ENCODE measurements at places on chromosomes 4 and X. TPM values are rescaled to one million over a fixed set of nuclear protein-coding genes. Genes with fewer than 3 reads are reported as not detected.

The CDKL2 gene
- total RNA-seq = 0.13 TPM

The LRP2BP gene
- 0.51 TPM for total RNA-seq

The VCX2 gene
- total RNA-seq = not detected

The NOCT gene
- 37.0 TPM for total RNA-seq

DNA sequence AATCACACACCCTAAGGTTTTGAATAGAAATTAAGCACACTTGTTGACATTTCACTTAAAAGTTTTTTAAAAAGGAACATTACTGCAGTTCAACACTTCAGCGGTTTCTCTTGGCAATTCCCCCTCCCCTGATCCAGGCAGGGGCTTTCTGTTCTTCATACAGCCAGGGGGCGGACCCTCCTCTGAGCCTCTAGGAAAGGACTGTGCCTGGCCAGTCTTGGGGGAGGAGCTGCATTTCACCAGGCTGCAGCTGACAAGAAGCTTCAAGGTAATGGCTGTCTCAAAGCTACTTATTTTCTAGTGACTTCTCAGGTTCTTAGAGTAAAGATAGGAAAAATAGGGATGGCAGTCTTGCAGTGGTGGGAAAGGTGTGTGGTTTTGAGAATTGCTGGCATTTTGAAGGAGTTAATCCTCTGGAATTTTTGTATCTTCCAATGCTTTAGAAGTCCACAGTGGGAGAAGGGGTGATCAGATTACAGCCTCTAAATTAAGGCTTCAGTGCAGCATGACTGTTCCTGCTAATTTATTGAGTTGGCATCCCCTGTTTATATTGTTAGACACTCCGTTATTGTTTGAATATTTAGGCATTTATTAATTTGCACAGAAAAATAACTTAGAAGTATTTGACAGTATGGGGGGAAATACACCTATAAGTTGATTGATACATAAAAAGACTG lies 33.5 kb downstream of the PWWP3B start:
- no peak for DNase-seq

- DNase-seq = no peak
Observed at GRCh38 chrX:109448282-109448938, 33.5 kb downstream of the GUCY2F start.

- no peak for DNase-seq
Observed at GRCh38 chr4:102163404-102164140, 181.7 kb downstream of the SLC39A8 start.

GRCh38 chr4:2823301-2823670 lies 20.4 kb upstream of the ADD1 start:
- DNase-seq = no peak

GRCh38 chrX:21943460-21944135 lies 3.1 kb downstream of the SMS start:
- DNase-seq = peak; percentile 66
